ENCODE measurements at places on chromosomes 1 and 21. TPM values are rescaled to one million over a fixed set of nuclear protein-coding genes. Genes with fewer than 3 reads are reported as not detected.

DNA sequence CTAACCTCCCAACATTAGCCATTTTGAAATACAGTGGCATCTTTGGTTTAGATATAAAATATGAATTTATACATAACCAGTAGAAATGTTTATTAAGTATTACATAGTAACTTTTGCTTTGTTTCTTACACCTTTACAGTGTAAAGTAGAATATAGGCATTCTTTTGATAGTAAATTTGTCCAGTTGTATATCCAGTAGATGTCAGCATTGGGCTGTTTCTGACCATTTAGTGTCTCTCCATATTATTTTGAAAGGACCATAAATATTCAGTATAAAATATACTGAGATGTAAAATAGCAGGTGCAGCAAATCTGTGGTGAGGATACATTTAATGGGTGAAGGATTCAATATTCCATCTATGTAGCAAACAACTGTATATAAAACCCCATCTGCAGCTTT lies 115.8 kb upstream of the ZRANB2 start:
- DNase-seq, result peak; percentile 16

DNA sequence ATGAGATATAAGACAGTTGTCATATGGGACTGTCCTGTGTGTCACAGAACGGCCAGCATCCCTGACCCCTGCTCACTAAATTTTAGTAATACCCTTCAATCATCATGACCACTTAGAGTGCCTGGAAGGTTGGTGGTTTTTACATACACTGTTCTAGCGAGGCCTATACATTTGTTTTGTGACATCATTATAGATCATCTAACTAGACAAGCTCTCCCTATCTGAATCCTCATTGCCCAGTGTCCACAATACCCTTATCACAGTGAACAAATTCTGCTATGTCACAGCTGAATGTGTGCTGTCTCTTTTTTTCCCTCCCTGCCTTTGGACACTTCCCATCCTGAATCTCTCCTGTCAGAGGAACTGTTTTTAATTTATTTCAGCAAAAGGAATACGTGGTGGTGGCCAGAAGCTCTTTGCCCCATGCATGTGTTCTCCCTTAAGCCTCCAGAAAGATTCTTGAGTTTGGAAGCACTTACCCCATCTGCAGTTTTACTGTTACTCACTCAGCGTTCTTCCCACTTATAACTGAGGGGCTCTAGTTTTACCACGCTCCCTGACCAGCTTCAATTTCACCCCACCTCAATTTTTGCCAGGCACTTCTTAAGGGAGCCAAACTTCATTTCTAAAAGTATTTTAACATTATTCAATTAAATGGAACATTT lies 70.3 kb downstream of the OLFML2B start:
- no peak for DNase-seq

- peak; percentile 92 for DNase-seq
Observed at GRCh38 chr21:32370998-32371766, 21.6 kb downstream of the URB1 start.

TACSTD2 gene
- total RNA-seq, result 30.7 TPM
